ENCODE measurements at places on chromosomes 12 and 14.

GRCh38 chr14:63860146-63860545 lies 7.3 kb downstream of the SYNE2 start:
- no peak for DNase-seq

GRCh38 chr12:59548930-59549329 lies 46.9 kb upstream of the SLC16A7 start:
- no peak for DNase-seq

DNA sequence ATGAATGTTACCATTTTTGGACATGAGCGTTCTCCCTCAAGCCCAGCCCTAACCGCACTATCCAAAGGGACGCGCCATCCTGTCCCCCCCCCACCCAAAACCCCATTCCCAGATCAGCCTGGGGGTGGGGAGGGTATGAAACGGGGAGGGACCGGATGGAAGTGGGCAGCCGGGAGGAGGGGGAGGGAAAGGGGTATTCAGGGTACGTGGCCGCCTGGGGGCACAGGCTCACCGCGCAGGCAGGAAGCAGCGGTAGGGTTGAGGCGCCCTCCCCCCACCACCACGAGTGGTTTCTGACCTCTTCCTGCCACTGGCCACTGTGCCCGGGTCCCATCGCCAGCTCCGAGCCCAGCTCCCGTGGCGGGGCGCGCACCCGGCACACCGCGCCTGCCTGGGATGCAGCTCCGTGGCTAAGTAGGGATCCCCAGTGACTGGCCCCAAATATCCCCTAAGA lies 1.4 kb downstream of the ACTN1 start:
- DNase-seq: peak; percentile 82

GRCh38 chr12:58384196-58384595 lies 442.8 kb downstream of the ATP23 start:
- DNase-seq: no peak

DNA sequence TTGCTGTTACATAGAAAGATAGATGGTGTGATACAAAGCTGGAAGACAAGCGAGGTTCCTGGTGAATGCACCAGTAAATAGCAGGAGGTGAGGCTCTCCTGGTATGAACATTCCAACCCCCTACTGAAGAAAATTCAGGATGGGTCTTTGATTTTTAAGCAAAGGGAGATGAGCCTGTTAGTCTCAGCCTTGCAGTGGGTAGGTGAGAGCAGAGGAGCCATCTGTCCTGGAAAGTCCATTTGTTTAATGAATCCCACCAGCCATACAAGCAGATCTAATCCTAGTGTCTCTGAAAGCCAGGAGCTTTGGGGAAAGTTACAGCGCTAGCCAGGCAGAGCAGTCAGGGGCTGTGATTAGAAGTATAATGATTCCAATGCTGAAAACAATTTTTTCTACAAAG lies 234.8 kb upstream of the FOXN3 start:
- DNase-seq: no peak

- DNase-seq: no peak
Measured at GRCh38 chr12:4450551-4451112, 5.0 kb upstream of the FGF6 start.

DNA sequence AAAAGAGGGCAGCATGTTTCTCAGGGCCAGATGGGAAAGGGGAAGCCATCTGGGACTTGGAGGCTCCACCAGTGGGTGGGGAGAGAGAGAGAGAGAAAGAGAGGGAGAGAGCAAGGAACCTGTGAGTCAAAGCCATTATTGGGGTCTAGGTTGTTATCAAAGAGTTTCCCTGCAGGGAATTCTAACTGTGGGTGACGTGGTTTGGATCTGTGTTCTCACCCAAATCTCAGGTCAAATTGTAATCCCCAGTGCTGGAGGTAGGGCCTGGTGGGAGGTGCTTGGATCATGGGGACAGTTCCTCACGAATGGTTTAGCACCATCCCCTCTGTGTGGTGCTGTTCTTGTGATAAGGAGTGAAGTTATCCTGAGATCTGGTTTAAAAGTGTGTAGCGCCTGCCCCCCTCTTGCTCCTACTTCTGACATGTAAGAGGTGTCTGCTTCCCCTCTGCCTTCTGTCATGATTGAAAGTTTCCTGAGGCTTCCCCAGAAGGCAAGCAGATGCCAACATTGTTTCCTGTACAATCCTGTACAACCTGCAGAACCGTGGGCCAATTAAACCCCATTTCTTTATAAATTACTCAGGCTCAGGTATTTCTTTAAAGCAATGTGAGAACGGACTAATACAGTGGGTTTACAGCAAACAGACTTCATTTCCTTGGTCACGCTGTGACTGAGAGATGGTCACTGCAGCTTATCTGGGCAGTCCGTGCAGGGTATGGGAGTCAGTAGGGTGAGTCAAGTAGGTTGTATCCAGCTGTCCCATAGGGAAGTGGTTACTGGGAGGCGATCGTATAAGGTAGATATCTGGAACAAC lies 52.4 kb downstream of the CCDC91 start:
- no peak for DNase-seq

DNA sequence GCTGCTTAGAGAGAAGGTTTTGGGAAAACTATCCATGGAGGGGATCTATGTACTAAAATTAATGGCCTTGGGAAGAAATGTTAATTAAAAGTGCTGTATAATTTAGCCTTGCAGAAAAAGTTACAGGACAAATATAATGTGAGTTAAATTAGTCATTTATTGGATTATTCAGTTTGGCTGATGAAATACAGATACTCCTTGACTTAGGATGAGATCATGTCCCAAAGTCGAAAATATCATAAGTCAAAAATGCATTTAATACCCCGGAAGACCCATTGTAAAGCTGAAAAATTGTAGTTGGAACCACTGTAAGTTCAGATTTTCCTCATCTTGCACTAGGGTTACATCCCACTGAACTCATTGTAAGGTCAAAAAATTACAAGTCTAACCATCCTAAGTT lies 9.7 kb downstream of the RTRAF start:
- no peak for DNase-seq

DNA sequence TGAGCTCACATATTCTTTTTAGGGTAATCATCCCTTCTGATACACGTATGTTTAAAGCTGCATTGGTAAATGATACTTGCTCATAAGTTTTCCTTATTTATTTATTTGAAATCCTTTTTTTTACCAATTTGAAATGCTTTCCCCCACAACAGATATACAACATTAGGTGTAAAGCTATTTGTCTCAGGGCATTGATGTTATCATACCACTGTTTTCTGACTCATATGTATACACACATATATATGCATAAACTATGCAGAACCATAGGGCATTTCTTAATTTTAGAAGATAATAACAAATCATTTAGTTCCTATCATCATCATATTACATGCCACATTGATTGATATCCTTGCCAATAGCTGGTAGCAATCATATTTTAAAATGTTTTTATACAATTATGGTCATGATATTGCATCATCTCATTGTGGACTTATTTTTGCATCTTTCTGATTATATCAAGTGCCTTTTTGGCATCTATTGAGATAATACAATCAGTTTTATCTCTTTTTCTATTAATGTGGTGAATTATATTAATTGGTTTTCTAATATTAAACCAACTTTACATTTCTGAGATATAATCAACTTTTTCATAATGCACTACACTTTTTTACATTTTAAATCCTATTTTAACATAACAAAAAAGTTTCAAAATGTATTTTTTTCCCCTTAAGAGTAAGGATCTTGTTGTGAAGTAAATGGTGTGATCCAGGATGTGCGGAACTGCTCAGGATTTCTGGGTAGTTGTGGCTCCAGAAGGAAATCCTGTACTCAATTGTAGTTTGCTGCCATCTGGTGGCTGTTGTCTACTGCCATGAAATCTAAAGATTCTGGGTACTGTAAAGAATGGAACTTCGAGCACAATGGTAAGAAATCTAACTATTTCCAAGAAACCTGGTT lies 16.7 kb downstream of the OR9K2 start:
- peak; percentile 48 for DNase-seq

- DNase-seq: no peak
Measured at GRCh38 chr12:105334001-105334400, 3.5 kb downstream of the C12orf75 start.

- DNase-seq: no peak
Measured at GRCh38 chr14:99035712-99036610, 236.0 kb downstream of the BCL11B start.

GRCh38 chr14:69694730-69695281 lies 72.1 kb upstream of the SRSF5 start:
- no peak for DNase-seq

- DNase-seq: peak; percentile 16
Measured at GRCh38 chr12:47744005-47744651, 14.6 kb downstream of the RAPGEF3 start.

DNA sequence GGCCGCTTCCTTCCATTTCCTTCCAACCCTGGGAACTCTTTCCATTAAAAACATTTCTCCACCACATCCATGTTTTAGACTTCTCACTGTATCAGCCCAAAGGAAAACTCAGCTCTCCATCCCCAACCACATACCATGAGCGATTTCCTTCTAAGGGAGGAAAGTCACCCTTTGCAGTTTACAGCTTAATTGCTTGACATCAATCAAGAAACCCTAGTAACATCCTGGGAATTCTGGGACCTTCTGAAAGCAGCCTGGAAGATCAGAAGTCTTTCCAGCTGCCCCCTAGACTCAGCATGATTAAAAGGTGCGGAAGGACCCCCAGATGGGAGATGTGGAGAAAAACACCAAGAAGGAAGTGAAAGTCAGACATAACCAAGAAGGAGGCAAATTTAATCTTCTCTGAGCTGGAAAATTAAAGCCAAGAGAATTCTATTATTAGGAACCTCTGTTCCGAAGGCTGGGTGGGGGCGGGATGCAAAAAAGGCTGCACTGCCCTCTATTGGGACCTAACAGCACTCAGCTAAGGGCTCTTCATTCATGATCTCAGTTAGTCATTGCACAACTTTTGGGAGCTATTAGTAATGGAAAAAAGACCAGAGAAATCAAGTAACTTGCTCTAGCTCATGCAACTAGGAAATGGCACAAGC lies 73.3 kb upstream of the PLXNC1 start:
- DNase-seq: peak; percentile 29

DNA sequence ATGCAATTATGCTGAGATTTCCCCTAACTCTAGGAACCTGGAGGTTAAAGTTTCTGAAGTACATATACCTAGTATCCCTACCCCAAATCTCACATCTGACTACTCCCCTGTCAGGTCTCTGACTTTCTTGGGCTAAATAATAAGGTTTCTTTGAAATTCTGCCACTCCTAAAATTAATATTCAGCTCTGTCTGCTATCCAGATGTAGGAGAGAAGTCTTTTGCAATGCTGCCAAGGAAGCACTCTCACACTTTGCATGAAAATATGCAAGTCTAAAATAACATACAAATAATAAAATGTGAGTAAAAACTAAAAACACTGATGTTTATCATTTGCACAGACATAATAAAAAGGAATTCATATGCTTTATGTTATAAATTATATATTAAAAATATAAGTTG lies 196.9 kb upstream of the LRFN5 start:
- DNase-seq: no peak

GRCh38 chr12:39441963-39442830 lies 723 bp downstream of the KIF21A start:
- DNase-seq: no peak

- DNase-seq: no peak
Measured at GRCh38 chr12:123035841-123036240, 55.4 kb downstream of the ARL6IP4 start.

- DNase-seq: no peak
Measured at GRCh38 chr12:81546811-81547210, 212.3 kb downstream of the PPFIA2 start.

DNA sequence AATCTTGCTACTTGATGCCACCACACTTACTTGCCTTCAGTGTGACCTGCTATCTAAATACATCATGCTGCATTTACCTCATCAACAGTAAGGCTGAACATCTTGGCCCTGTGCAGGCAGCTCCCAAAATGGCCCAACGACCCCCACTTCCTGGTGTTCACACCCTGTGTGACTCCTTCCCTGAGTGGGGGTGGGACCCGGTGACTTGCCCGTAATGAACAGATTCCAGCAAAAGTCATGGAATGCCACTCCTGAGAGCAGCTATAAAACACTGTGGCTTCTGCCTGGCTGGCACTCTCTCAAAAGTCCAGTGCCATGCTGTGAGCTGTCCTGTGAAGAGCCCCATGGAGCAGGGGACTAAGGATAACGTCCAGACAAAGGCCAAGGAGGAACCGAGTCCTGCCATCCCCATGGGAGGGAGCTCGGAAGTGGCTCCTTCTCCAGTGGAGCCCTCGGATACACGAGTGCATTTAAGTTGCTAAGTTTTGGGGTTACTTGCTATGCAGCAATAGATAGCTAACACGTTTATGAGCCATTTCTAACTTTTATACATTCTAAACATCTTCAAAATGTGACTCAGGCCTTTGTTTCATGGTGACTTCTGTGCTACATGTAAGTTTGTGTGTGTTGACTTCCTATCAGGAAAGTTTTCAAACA lies 33.0 kb downstream of the P2RX2 start:
- no peak for DNase-seq

GRCh38 chr12:5248230-5248629 lies 183.7 kb upstream of the NTF3 start:
- no peak for DNase-seq

DNA sequence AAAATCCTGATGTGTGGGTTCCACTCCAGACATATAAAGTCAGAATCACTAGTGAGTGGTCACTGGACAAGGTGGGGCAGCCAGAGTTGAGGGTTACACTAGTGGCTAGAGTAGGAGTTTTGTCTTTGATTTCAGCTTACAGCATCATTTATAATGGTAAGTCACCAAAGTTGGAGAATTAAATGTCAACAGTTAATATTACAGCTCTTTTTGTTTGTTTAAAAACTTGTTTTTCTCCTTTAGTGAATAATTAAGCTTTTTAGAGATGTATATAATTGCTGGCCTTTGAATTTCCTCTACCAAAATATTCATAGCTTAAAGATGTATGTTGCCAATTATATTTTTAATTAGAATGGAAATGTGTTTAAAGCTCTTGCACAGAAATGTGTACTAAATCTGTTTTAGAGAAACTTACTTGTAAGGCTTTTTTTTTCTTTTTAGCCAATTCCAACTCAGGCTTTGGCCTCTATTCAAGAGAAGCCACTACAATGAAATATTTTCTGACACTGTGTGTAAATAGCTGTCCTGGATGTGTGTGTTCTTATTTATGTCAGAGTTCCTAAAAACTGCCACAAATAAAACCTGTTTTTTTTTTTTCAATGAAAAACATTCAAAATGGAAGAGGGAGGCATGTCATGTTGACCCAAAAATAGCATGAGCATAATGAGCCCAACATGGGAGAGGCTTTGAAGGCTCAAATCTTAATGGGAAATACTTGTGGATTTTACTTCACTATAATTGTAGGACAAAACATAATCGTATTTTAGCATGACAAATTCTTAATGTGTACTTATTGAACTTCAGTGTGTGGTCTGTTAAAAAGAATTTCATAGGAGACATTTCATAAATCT lies 92.2 kb downstream of the TBC1D30 start:
- DNase-seq: no peak

GRCh38 chr12:105382771-105383622 lies 52.5 kb downstream of the C12orf75 start:
- DNase-seq: peak; percentile 21

GRCh38 chr12:54053751-54054741 lies at the start of gene HOXC4:
HOXC4 (plus strand) TSS chr12:54053835; CDS start chr12:54053923, 88 bp downstream.
- DNase-seq: no peak

- DNase-seq: peak; percentile 70
Measured at GRCh38 chr12:19129486-19130223, at the start of gene PLEKHA5. PLEKHA5 (plus strand) TSS chr12:19129733; CDS start chr12:19129800, 67 bp downstream.

GRCh38 chr14:80942191-80942600 lies 658 bp upstream of the CEP128 start:
- no peak for DNase-seq

All from DND-41 (cell line).